AG08396 (cell line): ENCODE measurements at places on chromosomes 5 and 9.

- no peak for DNase-seq
Measured at GRCh38 chr5:106854105-106854687, 816.5 kb downstream of the EFNA5 start.

- no peak for DNase-seq
Measured at GRCh38 chr5:165504674-165505073, 1999.3 kb downstream of the MAT2B start.

DNA sequence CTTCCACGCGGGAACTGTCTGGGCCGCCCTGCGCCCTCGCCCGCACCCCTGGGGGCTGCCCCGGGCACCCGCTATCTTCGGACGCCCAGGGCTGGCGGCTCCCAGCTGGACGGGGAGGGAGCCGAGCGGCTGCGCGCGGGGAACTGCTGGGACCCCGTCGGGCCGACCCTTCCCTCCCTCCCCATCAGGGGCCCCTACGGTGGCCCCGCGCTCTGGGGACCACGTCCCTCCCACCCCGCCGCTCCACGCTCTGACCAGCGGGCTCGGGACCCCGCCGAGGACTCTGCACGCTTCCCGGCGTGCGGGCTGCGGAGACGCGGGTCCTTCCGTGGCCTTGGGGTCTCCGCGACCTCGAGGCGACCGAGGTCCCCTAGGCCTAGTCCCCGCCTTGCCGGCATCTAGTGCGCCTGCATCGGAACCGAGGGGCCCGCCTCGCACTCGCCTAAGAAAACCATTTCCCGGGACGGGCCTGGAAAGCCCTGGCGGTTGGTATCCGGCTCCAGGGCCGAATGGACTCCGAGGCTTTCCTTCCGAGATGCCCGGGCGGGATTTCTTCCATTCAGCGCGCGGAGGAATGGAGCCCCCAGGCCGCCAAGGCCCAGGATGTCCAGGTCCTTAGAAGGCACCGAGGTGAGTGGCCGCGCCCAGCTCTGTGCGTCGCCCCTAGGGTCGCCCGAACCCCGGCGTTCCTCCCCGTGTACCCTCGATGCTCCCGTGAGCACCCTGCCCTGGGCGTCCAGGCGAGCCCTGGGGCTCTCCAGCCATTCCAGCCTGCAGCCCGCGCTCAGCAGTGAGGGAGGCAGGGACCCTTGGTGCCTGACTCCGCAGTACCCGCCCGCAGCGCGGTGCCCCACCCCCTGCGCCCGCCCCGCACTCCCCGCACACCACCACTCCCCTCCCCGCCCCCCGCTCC, 705 bp upstream of the SLC6A3 start:
- DNase-seq, result no peak

- DNase-seq, result no peak
Measured at GRCh38 chr9:1982074-1982473, 33.1 kb upstream of the SMARCA2 start.

DNA sequence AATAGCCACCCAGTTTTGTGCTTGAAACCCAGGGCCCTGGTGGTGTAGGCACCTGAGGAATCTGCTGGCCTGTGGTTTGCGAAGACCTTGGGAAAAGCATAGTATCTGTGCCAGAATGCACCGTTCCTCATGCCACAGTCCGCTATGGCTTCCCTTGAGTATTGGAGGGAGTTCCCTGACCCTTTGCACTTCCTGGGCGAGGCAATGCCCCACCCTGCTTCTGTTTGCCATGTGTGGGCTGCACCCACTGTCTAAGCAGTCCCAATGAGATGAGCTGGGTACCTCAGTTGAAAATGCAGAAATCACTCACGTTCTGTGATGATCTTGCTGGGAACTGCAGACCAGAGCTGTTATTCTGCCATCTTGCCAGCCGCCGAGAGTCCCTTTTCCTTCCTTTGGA, 483.5 kb downstream of the AGTPBP1 start:
- DNase-seq, result no peak

DNA sequence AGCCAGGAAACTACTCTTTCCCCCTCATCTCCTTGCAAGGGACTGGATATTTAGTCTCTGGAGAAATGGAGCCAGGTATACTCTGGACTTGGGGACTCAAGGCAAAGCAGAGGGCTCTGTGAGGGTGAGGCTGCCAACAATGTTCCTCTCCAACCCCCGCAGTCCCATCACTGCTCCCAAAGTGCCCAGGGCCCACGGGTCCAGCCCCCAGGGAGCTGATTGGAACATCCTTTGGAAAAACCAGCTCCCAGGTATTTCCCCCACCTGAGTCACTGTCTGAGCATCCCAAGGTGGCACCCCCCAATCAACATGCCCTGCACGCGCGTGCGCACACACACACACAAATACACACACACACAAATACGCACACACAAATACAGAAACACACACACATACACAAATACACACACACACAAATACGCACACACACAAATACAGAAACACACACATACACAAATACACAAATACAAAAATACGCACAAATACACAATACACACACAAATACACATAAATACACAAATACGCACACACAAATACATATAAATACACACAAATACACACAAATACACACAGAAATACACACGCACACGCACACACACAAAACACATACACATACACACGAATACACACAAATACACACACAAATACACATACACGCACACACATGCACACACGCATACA, 137.4 kb downstream of the DAB2IP start:
- DNase-seq, result no peak

GRCh38 chr9:80146466-80146865, 574.7 kb downstream of the TLE4 start:
- peak; percentile 5 for DNase-seq

DNA sequence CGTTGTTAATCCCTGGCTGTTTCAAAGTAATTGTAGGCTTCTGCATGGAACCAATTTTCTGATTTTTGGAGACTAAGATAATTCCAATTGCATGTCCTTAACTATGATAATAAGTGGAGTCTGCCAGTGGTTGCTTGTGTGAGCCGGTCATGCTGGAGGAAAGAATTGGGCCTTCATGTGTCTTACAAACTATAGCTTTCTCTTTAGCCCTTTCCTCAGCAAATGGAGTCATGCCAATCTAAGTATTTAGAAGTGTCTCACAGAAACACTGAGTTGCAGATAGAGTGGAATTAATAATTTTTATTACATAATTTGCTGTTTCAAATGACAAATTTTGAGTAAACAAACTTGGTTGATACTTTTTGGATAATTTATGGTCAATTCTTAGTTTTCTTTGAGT, 200.4 kb downstream of the FBXL7 start:
- DNase-seq, result no peak
